ENCODE measurements at places on chromosomes 6 and 20. TPM values are rescaled to one million over a fixed set of nuclear protein-coding genes. Genes with fewer than 3 reads are reported as not detected.

- no peak for DNase-seq
- no peaks in the 10 kb centered on the region for H3K27me3 ChIP-seq
- no peak overlapping the region for H3K4me3 ChIP-seq
- no peak overlapping the region for H3K27ac ChIP-seq
- H3K4me1 ChIP-seq = no peaks in the 10 kb centered on the region
Measured at GRCh38 chr20:7399575-7399974, 540.7 kb downstream of the HAO1 start.

DNA sequence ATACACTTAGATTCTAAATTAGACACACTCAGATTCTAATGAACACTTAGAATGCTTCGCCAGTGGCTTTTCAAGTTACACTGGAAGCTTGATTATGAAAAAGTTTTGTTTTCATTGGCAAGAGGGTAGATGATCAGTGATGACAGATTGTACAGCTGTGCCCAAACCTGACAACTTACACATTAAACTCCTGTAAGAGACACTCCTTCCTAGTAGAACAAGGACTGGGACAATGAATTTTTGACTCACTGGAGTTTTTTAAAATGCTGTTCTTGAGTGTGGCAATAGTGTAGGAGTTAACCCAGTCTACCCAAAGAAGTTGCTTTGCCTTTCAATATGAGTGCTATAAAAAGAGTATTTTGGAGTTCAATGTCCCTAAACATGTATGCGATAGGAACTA is 140.8 kb downstream of the SLC16A10 start:
- DNase-seq = no peak
- H3K4me3 ChIP-seq = no peak overlapping the region
- H3K27me3 ChIP-seq = no peaks in the 10 kb centered on the region
- 0 out of 2 replicates have a peak, but pooled peaks cover 3% of the 10 kb centered on the region for H3K4me1 ChIP-seq

DNA sequence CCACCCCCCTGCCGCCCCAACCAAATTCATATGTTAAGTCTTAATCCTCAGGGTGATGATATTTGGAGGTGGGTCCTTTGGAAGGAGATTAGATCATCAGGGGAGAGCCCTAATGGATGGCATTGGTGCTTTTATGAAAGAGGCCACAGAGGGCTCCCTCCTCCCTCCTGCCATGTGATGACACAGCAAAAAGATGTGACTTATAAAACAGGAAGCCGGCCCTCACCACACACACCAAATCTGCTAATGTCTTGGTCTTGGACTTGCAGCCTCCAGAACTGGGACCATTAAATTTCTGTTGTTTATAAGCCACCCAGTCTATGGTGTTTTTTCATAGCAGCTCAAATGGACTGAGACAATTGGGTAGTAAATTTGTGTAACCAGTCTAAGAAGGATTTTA is 176.3 kb downstream of the ADGRG6 start:
- H3K4me1 ChIP-seq = peaks cover 3% of the 10 kb centered on the region
- H3K27me3 ChIP-seq = no peaks in the 10 kb centered on the region
- no peak overlapping the region for H3K27ac ChIP-seq
- no peak overlapping the region for H3K4me3 ChIP-seq
- no peaks in the 10 kb centered on the region for H3K36me3 ChIP-seq

DNA sequence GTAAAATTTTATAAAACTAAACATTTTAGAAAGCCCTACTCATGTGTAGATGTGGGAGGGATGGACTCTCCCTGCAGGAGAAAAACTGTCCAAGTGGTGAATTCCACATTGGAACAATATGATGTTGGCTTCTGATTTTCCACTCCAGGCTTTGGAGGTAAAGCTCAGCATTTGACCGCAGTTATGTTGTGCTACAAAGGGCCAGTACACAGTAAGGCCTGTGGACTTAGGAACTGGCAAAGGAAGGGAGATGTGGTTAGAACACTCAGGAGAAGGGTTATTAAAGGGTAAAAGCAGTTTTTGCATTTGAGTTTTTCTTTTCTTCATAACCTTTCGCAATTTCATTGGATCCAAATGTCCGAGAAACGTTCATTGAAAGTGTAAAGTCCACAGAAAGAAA is 150.3 kb upstream of the SASH1 start:
- no peak overlapping the region for H3K4me3 ChIP-seq
- no peaks in the 10 kb centered on the region for H3K27me3 ChIP-seq
- no peak overlapping the region for H3K27ac ChIP-seq
- DNase-seq = no peak
- H3K4me1 ChIP-seq = no peaks in the 10 kb centered on the region

DNA sequence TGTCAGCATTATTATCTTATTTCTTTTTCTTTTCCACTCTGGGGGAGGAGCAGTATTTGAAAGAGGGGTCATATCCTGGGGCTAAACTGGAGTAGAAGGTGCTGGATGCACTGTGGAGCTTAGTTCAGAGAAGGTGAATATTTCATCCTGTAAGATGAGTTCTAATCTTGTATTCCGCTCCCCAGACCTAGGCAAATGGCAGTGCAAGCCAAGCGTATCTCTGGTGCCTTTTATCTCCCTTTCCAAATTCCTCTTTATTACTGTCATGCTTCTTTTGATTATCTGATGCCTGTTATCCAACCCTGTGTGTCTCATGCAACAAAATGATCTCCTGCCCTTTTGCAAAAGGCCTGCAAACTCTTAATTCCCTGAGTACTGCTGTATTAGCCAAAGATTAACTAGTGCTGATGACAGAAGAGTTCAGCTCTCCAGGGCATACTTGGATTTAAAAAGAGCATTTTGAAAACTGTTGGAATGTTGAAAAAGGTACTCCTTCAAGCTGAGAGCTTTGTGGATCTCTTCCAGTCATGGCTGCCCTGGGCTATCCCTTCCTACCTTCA is 138.0 kb downstream of the CARMIL1 start:
- no peaks in the 10 kb centered on the region for H3K4me1 ChIP-seq
- no peak for DNase-seq
- H3K36me3 ChIP-seq = no peaks in the 10 kb centered on the region
- H3K27me3 ChIP-seq = peaks cover 3% of the 10 kb centered on the region

DNA sequence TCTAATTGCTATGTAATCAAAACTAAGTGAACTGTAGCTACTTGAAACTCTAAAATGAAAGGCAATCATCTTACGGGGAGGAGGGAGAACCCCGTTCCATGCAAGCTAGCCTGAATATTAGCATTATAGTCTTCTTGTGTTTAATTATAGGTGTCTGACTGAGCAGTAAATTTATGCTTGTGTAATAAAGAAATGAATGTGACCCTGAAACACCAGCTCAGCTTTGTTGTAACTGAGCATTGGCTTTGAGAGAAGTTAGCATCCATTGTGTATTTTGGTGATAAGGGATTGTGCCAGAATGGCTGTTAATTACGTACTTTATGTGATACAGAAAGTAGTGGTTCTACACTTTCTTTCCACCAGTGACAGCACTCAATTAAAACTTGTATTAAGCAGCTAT is 86.9 kb downstream of the QKI start:
- H3K27me3 ChIP-seq = no peaks in the 10 kb centered on the region
- no peaks in the 10 kb centered on the region for H3K4me1 ChIP-seq
- H3K27ac ChIP-seq = no peak overlapping the region
- no peaks in the 10 kb centered on the region for H3K36me3 ChIP-seq
- no peak for DNase-seq

GRCh38 chr6:169073311-169073710 is 180.3 kb downstream of the THBS2 start:
- no peak overlapping the region for H3K4me3 ChIP-seq
- no peaks in the 10 kb centered on the region for H3K27me3 ChIP-seq
- no peaks in the 10 kb centered on the region for H3K36me3 ChIP-seq
- no peak for DNase-seq

- no peak overlapping the region for H3K4me3 ChIP-seq
- H3K27me3 ChIP-seq = no peaks in the 10 kb centered on the region
- no peak for DNase-seq
- no peaks in the 10 kb centered on the region for H3K36me3 ChIP-seq
- peaks cover 7% of the 10 kb centered on the region for H3K4me1 ChIP-seq
Measured at GRCh38 chr6:163356743-163357142, 57.8 kb upstream of the QKI start.

- H3K36me3 ChIP-seq = no peaks in the 10 kb centered on the region
- H3K27me3 ChIP-seq = no peaks in the 10 kb centered on the region
- H3K4me3 ChIP-seq = no peak overlapping the region
- no peaks in the 10 kb centered on the region for H3K4me1 ChIP-seq
Measured at GRCh38 chr6:70834520-70834919, 122.3 kb downstream of the B3GAT2 start.

- DNase-seq = no peak
- no peak overlapping the region for H3K4me3 ChIP-seq
- no peak overlapping the region for H3K27ac ChIP-seq
Measured at GRCh38 chr6:44524476-44525227, 137.1 kb downstream of the CDC5L start.

DNA sequence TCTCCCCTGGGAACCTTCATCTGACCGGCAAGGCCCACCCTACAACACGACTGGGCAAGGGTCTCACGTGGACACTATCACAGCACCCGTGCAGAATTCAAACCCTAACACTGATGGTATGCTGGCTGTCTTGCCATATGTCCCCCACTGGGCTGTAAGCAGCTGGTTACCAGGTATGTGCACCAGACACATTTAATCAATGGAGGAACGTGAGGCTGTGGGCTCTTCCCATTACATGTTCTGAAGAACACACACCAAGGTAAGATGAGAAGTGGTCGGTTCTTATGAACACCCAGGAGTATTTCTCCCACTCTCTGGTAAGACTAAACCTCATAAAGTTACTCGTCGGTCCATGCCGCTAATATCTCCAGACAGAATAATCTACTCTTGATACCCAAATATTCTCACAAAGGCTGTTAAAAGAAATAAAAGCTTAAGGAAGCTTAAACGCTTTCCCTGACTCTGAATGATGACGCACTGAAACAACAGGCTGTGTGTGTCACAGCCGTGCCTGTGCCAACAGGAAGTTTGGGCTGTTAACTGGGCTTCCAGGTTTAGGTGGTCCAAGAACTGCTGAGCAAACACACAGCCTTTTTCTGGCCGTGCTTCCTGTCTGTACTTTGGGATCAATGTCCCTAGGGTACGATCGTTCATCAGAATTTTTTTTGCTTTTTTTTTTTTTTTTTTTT is 75.3 kb downstream of the SLC23A2 start:
- no peak for DNase-seq
- no peak overlapping the region for H3K4me3 ChIP-seq
- no peak overlapping the region for H3K27ac ChIP-seq
- H3K27me3 ChIP-seq = no peaks in the 10 kb centered on the region
- peaks cover 1% of the 10 kb centered on the region for H3K36me3 ChIP-seq

DNA sequence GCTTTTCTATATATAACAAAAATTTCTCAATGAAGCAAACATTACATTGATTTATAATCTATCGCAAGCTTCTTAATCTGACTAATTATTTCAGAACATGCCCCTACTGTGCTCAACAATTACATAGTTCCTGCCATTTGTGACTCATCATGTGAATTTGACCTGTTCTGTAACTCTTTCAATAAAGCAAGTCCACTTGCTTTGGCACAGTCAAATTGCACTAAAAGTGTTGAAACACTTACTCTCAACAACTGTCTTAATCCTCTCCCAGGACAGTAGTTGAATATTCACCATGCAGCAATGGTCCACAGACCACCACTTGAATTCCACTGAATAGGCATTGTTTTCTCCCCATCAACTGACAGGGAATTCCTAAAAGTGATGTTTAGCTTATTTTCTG is 67.7 kb upstream of the SPTLC3 start:
- no peak overlapping the region for H3K4me3 ChIP-seq
- H3K27ac ChIP-seq = no peak overlapping the region
- no peaks in the 10 kb centered on the region for H3K4me1 ChIP-seq
- DNase-seq = no peak
- no peaks in the 10 kb centered on the region for H3K27me3 ChIP-seq

GRCh38 chr6:101458826-101459225 is 65.3 kb downstream of the GRIK2 start:
- H3K27ac ChIP-seq = no peak overlapping the region
- no peaks in the 10 kb centered on the region for H3K4me1 ChIP-seq
- no peak overlapping the region for H3K4me3 ChIP-seq
- no peaks in the 10 kb centered on the region for H3K27me3 ChIP-seq

GRCh38 chr6:105881608-105882007 is 204.5 kb upstream of the PRDM1 start:
- no peaks in the 10 kb centered on the region for H3K27me3 ChIP-seq
- no peaks in the 10 kb centered on the region for H3K36me3 ChIP-seq
- peaks cover 65% of the 10 kb centered on the region for H3K4me1 ChIP-seq
- DNase-seq = peak; percentile 67
- H3K27ac ChIP-seq = peak overlapping the region; percentile 67

DNA sequence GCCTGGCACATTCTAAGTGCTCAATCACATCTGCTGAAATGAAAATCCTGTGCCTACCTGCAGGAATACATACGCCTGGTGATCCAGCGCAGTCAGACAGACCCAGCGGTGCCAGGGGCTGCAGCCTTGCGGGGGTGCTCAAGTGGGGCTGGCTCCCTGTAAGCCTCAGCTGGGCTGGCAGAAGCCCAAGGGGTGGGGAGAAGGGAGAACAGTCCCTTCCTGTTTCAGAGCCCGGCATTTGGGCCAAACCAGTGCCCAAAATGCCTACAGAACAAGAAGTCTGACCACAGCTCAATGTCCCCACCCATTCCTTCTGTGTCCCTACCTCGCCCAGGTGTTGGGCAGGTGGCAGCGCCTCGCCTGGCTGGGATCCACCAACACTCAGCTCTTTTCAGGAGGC is 22.6 kb downstream of the KCNK15 start:
- H3K4me1 ChIP-seq = no peaks in the 10 kb centered on the region
- no peak overlapping the region for H3K27ac ChIP-seq
- H3K27me3 ChIP-seq = no peaks in the 10 kb centered on the region
- DNase-seq = no peak

DNA sequence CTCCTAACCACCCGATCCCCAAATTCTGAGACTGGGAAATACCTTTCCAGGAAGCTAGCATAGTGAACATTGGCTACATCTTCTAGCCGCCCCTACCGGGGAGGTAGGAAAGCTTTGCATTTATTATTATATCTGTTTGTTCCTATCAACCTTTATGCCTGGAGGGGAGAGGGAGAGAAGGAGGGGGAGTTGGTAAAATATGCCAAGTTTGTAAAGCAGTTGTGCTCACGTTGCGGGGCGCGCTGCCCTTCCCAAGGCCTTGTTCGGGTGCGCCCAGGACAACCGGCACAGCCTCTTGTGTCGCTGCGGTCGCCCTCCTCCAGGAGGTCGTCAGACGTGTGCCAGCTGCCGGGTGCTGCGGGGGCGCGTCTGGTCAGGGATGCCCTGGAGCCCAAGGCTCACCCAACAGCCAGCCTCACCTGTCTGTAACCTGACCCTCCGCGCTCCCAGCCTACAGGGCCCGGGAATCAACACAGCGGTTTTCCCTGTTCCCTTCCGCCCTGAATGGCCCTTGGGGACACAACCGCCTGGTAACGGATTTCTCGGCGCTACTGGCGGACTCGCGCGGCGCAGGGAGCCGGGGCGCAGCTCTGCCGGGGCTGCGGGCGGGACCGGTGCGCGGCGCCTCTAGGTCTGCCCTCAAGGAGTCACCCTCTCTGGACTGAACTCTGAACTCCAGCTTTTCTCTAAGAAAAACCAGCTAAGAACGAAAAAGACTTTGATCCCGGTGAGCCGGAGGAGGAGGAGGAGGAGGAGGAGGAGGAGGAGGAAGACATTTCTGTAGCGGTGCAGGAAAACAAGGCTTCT is 1.1 kb upstream of the OVOL2 start:
- H3K36me3 ChIP-seq = no peaks in the 10 kb centered on the region
- no peak overlapping the region for H3K4me3 ChIP-seq
- no peak for DNase-seq
- H3K27me3 ChIP-seq = no peaks in the 10 kb centered on the region
- no peaks in the 10 kb centered on the region for H3K4me1 ChIP-seq

- no peaks in the 10 kb centered on the region for H3K4me1 ChIP-seq
- no peaks in the 10 kb centered on the region for H3K27me3 ChIP-seq
- no peak overlapping the region for H3K27ac ChIP-seq
- no peak overlapping the region for H3K4me3 ChIP-seq
- no peak for DNase-seq
Measured at GRCh38 chr6:19845266-19846041, 8.3 kb downstream of the ID4 start.

Gene OLIG3
- not detected for total RNA-seq

Gene ETV7
- not detected for total RNA-seq

Gene DDX43
- not detected for total RNA-seq

Gene ARMH2
- total RNA-seq = not detected

Gene AGPAT1
- 54.8 TPM for total RNA-seq

Gene FIG4
- total RNA-seq = 14.8 TPM

Gene RSPO3
- total RNA-seq = not detected
